ENCODE measurements at places on chromosomes 11 and 22.

GRCh38 chr11:111173221-111173620, 72.3 kb upstream of the POU2AF2 start:
- DNase-seq = no peak

GRCh38 chr22:46139895-46140350, 10.4 kb upstream of the PPARA start:
- DNase-seq = no peak

GRCh38 chr11:18361154-18361553, 33.2 kb upstream of the LDHA start:
- DNase-seq = no peak

- DNase-seq = no peak
These were observed 17.4 kb downstream of the LRFN4 start for GRCh38 chr11:66874232-66874631.

Data from stimulated activated CD8-positive, alpha-beta memory T cell treated with anti-CD3 and anti-CD28 coated beads, Interleukin-15, amount 100 ng/mL, for 48 hours (primary cell).